ENCODE measurements at places on chromosomes 12 and 14.

GRCh38 chr12:63912651-63913050, 68.2 kb downstream of the SRGAP1 start:
- no peak for ATAC-seq

- ATAC-seq: no peak
Observed at GRCh38 chr12:120242275-120242799, 23.2 kb downstream of the PXN start.

GRCh38 chr12:109999983-110000505, 814 bp downstream of the ANKRD13A start:
- peak; percentile 3 for ATAC-seq

- no peak for ATAC-seq
Observed at GRCh38 chr12:114368685-114369452, 37.1 kb downstream of the TBX5 start.

GRCh38 chr14:96017882-96018281, 21.3 kb upstream of the C14orf132 start:
- ATAC-seq: no peak

DNA sequence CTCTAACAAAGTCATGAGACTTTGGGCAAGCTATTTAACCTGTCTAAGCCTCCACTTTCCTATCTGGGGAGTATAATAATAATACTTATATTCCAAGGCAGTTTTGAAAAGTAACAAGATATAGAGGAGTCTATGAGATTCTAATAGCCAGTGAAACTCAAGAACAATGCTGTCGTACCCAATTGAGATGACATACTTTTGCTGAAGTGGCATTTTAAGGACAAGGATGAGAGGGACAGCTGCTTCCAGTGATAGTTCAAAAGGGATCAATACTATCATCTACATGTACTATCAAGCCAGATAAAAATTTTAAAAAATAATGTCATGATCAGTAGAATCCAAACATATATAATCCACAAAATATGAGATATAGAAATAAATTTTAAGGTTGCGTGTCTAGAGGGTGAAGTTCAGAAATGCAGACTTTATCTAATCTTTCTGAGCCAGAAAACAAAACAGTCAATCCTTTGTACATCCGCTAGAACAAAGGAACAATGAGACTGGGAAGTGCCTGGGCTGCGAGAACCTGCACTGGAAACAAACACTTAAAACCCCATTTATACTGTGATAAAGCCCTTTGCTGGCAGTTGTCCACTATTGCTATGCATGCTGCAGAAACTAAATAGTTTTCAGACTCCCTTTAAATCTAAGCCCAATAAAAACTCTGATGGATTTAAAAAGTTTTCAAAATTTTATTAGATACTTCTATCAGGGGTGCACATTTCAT, 38.6 kb downstream of the PTPRB start:
- ATAC-seq: no peak

DNA sequence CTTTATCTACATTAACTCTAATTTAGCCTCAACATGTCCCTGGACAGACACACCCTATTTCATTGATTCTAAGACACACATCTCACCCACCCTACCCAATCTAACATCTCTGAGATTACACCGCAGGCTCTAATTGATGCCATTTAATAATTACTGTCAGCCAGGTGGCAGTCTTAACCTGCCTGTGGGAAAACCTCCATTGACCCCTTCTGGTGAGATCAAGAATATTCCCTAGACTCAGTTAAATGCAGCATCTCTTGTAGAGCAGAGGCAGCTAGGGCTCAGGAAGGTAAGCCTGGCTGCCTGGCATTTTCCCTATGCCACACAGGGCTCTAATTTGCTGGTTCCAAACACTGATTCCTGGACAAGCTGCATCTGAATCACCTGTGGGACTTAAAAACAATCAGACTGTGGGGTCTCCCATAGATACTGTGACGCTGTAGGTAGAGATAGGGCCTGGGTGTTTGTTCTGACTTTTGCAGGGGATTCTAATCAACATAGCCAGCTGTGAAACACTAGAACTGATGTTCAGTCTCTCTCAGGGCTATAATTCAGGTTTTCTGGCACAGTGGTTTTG, 14.3 kb downstream of the MCRS1 start:
- ATAC-seq: peak; percentile 68

DNA sequence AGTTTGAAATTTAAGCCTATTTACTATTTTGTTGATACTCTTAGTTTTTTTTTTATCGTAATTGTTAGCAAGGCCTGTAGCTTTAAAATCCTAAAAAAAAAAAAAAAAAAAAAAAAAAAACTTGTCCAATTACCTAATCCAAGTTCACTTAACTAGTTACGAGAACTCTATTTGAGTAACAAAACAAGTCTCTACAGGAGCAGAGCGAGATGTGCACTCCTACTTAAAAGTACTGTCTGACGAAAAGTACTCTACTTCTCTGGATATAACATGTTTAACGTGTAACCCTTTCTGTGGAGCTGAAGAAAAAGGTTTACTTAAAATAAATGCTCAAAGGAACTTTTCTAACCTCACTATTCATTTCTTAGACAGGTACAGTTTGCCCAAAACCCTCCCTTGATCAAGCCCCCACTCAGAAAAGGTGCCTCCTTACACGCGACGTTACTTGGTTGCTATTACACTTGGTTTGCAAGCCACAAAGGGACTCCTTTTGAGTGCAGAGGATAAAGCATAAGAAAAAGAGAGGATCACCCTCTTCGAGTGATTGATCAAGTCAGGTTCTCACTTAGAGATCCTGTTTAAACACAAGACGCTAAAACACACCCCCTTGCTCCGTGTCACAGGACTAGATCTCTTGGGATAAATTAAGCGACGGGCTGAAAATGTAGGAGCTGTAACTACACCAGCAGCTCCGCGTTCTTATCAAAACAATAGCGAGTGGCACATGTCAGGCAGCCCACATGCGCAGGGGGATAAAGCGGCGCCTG, 2.2 kb downstream of the BAZ1A start:
- ATAC-seq: peak; percentile 65

DNA sequence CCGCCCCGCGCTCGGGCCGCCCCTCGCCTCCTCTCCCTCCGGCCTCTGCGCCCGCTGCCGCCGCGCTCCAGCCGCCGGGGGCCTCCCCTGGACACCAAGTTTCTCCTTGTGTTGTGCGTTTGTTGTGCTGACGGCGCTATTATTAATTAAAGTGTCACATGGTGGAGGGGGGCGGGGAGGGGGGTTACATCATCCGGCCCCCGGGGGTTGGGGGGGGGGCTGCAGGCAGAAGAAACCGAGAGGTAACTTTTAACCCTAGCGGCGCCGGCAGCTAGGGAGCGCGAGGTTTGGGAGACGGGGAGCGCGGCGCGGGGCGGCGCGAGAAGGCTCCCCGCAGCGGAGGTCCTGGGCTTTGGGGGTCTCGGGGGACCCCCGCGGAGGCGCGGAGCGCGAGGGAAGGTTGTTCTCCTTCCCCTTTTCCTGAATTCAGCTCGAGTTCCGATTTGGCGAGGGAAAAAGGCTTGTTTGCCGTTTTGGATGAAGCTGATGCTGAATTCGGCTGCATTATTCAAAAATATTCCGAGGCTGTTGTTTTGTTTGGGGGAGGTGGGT, at the start of gene HRK:
Gene HRK, minus strand, starts transcription at position 117 of the 552 bp plus-strand sequence. CDS start 134 bp downstream, outside the sequence.
- ATAC-seq: no peak

DNA sequence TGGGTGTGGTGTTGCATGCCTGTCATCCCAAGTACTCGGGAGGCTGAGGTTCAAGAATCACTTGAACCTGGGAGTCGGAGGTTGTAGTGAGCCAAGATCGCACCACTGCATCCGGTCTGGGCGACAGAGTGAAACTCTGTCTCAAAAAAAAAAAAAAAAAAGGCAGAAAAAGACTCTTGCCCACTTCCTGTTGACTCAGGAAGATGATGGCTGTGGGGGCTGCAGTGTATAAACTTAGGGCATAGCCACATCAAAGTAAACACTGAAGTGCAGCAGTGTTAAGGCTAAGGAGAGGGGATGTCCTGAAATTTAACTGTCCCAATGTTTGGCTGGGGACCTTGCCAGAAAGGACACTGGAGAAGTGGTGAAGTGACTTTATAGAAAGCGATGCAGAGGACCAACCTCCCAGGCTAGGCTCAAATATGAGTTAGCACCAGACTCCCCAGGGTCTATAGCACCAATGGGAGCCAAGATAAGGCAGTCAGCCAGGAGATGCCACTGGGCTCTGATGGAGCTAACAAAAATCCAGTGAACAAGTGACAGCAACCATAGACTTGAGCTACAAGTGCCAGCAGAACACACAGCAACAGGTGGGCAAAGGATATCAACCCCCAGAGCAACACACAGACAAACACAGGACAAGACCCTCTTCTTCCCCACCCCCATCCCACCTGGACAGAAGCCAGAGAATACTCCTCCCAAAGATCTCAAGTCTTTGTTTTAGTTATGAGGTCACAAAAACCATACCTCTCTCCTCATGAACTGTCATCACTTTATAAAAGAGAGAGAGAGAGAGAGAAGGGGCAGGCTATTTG, 28.0 kb downstream of the NELL2 start:
- no peak for ATAC-seq

GRCh38 chr14:24238527-24239037, 3.8 kb downstream of the TINF2 start:
- no peak for ATAC-seq

DNA sequence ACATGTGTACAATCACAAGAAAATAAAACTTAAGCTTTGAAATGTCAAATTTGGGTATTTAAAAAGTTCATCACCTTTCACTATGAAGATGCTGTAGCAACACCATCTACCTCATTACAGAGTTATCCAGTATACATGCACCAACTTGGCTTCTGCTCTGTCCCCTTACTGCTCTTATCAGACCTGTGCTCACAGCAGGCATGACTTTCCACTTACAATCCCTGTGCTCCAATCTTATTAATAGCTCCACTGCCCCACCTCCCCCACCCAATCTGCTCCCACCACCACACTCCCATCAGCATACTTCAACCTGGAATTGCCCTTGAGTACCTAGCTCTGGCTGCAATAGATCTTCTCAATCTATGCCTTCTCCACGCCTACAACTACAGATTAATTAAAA, 13.3 kb downstream of the GALC start:
- ATAC-seq: no peak

- ATAC-seq: no peak
Observed at GRCh38 chr14:76931631-76932402, 96.7 kb downstream of the IRF2BPL start.

DNA sequence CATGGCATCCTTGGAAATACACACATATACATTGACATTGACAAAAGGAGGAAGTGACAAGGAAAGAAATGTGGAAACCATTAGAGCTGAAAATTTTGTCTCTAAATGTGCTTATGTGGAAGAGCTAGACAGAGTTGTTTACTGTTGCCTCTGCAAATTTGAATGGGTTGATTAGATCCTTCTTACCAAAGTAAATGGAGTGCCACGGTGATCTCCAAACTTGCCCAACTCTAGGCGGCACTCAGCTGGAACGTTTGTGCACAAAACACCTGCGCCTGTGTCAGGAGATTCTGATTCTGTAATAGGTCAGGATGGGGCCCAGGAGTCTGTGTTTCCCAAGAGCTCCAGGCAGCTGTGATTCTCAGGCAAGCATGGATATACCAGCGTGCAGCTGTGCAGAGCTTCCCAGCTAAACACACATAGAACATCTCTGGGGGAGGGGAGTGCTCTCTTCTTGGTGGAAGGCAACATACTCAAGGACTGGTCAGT, 77.8 kb upstream of the BDKRB2 start:
- no peak for ATAC-seq

- no peak for ATAC-seq
Observed at GRCh38 chr12:42490261-42490842, 99.2 kb downstream of the PRICKLE1 start.

DNA sequence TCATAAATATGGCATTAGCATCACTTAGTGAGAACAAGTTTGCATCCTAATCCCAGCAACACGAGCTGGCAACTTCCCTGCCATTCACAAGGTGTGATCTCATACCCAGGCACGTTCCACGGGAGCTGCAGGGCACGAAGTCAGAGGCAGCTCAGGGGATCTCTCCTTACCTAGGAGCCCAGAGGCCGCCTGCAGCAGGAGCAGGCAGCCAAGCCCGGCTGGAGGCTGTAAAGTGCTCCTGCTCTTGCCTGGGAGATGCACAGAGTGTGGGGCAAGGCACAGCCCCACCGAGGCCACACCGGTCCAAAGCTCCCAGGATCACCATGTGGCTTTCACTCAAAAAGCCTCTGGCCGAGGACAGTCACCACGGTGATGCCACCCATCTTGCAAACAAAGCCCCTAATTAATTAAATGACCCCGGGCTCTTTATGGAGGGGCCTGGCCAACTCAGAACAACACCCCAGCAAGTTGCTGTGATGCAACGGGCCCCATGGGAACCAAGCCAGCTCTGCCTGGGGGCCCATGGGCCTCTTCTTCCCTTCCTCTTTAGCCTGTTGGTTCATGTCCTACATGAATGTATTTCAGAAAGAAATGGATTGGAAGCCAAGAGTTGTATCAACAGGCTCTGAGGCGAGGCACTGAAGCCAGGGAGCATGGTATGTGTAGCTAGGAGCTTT, 26.5 kb downstream of the NUAK1 start:
- peak; percentile 10 for ATAC-seq

GRCh38 chr12:117832459-117833457, 136.0 kb downstream of the KSR2 start:
- ATAC-seq: no peak

GRCh38 chr12:94641283-94641682, 9.1 kb downstream of the TMCC3 start:
- ATAC-seq: no peak

DNA sequence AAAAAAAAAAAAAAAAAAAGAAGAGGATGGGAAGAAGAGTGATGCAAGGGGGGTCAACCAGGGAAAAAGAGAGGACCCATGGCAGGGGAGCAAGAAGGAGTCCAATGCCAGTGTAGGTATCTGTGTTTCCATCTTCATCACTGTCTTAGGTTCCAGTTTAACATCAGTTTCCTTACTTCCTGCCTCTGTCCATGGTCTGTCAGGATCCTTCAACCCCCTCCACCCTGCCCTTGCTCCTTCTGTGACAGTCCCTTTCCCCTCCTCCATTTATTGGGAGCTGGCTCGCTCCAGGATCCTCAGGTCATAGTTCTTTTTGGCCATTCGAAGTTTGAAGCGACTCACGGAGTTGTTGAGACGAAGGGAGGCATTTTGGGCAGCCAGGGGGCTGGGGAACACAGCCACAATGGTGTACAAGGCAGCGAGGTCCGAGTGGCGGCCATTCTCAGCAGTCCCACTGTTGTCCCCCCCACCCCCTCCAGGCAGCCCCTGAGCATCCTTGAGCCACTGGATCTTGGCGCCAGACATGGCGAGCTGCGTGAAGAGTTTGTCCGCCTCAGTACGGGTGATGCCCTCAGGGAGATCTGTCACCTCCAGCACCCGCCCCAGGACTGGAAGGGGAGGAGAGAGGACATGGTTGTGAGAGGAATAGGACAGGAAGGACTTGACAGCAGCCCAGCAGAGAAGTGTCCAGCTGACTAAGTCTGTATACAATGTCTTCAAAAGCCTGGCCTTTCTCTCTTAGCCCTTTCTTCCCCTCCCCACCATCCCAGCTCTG, 3.7 kb upstream of the STAC3 start:
- ATAC-seq: no peak

- ATAC-seq: no peak
Observed at GRCh38 chr14:105168496-105168978, at the start of gene JAG2. Gene JAG2, minus strand, starts transcription at chr14:105168776. Its CDS starts 356 bp downstream, at chr14:105168420.

DNA sequence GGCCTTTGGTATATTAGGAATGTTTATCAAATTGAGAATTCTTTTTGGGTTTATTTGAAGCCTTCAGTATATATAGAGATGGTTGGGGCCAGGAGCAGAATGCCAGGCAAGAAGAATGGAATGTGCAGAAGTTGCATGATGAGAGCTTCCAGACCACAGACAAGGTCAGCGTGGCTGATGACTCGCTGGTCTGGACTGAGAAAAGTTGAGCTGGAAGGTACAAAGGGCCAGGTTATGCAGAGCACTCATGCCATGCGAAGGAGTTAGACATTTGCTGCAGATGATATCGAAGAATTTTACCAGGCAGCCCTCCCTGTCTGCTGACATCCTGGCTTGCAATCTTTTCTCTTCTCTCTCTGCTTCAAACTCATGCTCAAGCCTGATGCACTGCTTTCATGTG, 196.2 kb upstream of the ARHGAP5 start:
- peak; percentile 98 for ATAC-seq
